ENCODE measurements at places on chromosomes 16 and 17.

DNA sequence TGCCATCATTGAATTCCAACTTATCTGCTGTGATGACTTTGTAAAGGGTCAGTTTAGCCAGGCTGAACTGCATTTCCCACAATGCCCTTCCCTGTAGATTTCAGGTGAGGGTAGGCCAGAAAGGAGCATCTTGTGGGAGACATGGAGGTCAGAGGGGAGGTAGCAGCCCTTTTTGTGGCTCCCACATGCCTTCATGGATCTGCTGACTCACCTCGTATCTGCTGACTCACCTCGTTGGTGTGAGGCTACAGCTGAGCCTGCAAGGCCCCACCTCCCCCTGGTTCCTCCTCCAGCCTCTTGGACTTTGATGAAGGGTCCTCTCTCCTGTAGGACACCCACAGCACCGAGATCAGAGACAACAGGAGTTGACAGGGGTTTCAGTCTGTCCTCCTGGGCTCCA, 102.5 kb downstream of the SALL1 start:
- no peak for DNase-seq

GRCh38 chr17:15456972-15457722, 10.3 kb downstream of the CDRT4 start:
- no peak for DNase-seq

- no peak for DNase-seq
Measured at GRCh38 chr17:29576214-29577000, 7.9 kb downstream of the TP53I13 start.

- no peak for DNase-seq
Measured at GRCh38 chr16:83392743-83393142, 415.0 kb upstream of the HSBP1 start.

DNA sequence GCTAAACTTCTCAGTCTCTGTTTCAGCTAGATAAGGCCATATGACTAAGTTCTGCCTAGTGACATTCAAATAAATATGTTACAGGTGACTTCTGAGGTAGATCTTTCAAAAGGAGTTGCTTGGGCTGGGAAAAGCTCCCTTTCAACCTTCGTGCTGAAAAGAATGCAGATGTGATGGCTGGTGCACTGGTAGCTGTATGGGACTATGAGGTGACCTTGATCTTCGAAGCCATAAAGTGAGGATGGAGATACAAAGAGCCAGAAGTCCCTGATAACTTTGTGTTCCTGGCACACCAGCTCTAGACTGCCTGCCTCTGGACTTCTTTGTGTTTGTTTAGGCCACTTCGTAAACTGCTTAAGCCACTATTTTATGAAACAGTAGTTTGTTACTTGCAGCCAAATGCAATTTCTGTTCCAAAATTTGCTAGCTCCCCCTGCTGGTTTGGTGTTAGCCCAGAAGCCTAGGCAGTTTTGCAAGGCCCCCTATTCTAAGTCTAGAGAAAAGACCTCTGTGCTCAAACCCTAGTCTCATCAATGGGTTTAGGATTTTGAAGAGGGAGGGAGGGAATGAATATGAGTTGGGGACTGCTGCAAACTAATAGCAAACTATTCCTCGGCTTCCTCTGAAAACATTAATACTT, 23.3 kb upstream of the ERCC4 start:
- DNase-seq: no peak

DNA sequence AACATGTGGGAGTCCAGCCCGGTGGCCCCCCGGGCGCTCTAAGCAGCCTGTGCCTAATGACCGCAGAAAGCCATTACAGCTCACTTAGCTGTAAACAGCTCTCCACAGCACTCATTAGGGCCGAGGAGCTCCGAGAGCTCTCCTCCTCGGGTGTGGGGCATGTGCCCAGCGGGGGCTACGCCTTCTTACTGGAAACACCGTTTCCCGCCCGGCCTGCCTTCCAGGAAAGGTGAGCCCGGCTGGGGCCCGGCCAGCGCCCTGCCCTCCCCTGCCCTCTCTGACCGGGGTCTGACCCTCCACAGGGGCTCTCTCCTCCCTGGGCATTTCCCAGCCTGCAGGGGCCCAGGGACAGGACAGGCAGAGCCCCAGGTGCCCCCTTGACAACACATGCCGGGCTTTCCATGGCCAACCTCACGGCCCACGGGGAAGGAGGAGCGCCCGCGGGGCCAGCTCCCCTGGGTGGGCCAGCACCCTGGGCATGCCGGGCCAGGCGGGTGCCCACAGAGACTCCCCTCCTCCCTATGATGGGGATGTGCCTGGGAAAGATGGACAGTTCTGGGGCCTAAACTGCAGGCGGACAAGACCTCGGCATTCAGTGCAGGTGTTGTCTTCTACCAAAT, 72.6 kb downstream of the SDK2 start:
- no peak for DNase-seq

DNA sequence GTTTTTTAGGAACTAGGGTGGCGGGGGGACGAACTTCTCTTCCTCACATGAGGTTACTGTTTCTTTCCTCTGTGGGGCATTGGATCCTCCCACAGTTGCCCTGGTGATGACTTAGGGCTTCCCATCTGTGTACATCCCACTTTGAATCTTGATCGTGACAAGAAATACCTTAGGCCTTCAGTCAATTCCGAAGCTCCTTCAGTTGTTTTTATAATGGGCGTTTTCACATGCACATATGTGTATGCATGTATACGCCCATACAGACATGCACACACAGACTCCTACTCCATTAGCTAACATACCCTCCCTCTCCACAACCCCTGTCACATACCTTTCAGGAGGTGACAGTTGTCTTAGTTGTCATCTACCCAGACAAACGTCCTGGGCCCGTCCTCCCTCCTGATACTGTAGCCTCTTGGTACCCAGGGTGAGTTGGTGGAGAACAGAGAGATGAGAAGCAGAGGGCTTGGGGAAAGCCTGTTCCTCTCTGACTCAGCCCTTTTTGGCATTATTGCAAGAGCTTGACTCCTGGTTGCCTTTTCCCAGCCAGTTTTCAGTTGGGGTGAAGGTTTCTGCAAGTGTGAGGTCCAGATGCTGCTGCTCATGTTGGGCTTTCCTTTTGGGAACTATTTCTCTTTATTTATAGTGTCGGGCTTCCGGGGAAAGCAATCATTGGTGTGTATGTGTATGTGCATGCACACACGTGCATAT, 2.2 kb upstream of the AOC2 start:
- DNase-seq: no peak

- DNase-seq: no peak
Measured at GRCh38 chr17:75152922-75153779, 1.2 kb downstream of the JPT1 start.

DNA sequence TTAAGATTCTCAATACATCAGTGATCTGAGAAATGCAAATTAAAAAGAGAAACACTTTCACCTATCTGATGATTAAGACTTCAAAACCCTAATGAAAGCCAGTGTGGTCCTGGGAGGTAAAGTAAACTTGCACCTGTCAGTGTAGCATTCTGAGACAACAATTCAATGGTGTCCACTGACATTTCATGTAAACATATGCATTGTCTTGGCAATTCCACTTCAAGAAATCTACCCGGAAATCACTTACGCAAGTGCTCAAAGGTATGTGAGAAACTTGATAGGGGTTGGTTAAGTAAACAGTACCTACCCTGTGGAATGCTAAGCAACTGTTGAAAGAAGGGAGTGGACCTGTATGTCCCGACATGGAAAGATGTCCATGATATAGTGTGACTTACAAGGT, 2.1 kb downstream of the ST6GALNAC1 start:
- DNase-seq: no peak

GRCh38 chr16:2709588-2709984, 10.4 kb downstream of the PRSS27 start:
- DNase-seq: no peak

GRCh38 chr16:16109453-16110110, 113.7 kb downstream of the ABCC6 start:
- DNase-seq: no peak

DNA sequence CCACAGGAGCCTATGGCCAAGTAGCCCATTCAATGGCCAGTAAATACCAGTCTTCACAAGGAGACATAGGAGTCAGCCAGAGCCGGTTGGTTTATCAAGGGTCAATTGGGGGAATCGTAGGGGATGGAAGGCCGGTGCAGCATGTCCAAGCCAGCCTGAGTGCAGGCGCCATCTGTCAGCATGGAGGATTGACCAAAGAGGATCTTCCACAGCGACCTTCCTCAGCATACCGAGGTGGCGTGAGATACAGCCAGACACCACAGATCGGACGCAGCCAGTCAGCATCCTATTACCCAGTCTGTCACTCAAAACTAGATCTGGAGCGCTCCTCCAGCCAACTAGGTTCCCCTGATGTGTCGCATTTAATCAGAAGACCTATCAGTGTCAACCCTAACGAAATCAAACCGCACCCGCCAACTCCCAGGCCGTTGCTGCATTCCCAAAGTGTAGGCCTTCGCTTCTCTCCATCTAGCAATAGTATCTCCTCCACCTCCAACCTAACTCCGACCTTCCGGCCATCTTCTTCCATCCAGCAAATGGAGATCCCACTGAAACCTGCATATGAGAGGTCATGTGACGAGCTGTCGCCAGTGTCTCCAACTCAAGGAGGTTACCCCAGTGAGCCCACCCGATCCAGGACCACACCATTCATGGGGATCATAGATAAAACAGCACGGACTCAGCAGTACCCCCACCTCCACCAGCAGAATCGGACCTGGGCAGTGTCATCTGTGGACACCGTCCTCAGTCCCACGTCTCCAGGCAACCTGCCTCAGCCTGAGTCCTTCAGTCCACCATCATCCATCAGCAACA, 25.0 kb downstream of the CYB561 start:
- DNase-seq: no peak
